ENCODE measurements at places on chromosomes 6 and 20.
A peak's percentile ranks its signal among the peaks of the same experiment; 100 is the strongest.

GRCh38 chr6:137496368-137496767, 2.2 kb upstream of the OLIG3 start:
- DNase-seq = no peak

GRCh38 chr6:105993341-105994117, 92.6 kb upstream of the PRDM1 start:
- no peak for DNase-seq

DNA sequence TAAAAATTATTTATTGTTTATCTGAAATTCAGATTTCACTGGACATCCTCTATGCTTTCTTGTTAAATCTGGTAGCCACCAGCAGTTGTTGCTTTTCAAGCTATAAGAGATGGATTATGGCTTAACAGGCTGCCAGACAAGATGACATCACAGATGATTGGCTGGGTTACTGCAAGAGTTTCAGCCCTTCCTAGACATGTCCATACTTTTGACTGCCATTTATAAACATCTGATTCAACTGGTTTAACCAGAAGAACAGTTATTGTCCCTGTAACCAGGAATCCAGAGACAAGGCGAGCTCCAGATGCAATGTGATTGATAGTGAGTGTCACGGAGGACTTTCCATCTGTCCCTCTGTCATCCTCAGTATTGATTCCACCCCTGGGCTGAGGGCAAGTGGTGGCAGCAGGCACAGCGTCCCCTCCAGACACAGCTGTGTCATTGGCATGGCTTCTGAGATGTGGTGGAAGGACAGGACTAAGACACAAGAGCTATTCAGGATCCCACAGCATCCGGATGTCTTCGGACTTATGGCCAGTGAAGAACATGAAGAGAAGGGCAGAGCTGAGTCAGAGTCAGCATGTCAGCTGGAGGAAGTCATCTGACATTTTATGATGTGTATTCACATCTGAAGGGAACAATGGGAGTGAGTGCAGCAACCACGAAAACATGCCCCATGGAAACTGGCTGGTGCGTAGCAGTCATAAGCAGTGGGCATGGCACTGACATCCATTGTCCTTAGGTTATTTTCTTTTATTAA, 284.5 kb upstream of the CDYL start:
- DNase-seq = no peak

GRCh38 chr6:97850458-97851212, 567.6 kb upstream of the MMS22L start:
- DNase-seq = no peak

DNA sequence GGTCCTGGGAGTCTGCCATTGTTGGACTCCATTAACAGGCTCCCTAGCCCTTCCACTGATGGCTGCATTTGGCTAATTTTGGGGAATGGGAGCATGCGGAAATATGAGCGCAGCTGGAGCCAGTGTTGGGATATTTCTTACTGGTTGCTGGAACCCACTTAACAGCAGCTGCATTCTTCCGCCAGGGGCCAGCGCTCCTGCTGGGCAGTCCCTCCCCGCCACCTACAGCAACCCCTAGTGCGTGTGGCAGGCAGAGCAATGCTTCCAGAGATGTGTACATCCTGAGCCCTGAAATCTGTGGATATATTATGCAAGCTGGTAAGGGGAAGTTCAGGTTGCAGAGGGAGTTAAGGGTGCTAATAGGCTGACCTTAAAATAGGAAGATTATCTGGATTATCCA, 16.4 kb downstream of the CST8 start:
- DNase-seq = no peak

DNA sequence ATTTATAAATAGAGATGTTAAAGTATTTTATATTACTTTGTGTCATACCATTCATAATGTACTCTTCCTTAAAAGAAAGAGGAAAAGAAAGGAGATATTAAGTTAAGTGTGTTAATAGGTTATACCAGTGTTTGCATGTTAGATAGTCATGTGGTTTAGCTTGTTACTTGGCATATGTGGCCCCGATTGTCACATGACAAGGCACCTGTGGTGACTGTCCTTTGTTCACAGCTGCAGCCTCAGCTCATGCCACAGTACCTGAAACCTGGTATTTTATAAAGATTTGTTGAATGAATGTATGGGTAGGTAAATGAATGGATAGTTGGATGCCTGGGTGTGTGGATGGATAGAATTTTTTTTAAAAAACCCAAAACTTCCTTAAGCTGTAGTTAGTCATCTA, 306.1 kb upstream of the FLRT3 start:
- no peak for DNase-seq

DNA sequence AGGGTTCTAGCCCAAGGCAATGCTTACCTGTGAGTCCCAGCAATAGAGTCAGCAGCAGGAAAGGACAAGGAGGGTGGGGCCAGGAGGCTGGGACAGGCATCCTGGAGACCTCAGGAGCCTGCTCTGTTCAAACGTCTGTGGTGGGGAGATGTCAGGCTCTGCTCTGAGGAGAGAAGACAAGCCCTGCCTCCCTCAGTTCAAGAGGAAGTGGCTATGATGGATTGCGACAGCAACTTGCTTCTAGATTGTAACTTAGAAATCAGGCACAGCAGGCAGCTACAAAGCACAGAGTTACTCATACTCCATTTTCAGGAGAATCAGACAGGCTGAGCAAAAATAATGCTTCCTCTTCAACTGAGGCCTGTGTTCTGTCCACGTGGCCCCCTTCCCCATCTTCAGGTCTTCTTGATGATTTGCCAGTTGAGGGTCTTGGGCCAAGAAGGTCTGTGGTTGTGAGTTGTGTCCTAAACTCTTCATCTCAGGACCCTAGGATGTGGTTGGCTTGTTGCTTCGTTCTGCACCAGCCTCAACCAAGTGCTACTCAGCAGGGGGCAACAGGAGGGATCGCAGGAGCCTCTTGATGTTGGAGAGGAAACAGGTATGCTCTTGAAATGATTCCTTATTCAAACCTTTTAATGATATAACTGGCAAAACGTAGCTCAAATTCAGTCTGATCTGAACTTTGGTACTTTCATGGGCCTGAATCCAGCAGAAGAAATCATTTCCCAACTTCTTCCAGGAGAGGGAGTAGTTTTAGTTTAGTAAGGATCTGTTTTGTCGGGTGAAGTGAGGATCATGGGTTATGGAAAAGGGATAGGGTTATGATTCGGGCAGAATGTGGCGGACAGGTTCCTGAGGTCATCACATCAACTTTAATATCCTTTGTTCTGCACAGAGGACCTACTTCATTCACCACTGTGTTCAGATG, 31.0 kb downstream of the SIRPB1 start:
- no peak for DNase-seq

DNA sequence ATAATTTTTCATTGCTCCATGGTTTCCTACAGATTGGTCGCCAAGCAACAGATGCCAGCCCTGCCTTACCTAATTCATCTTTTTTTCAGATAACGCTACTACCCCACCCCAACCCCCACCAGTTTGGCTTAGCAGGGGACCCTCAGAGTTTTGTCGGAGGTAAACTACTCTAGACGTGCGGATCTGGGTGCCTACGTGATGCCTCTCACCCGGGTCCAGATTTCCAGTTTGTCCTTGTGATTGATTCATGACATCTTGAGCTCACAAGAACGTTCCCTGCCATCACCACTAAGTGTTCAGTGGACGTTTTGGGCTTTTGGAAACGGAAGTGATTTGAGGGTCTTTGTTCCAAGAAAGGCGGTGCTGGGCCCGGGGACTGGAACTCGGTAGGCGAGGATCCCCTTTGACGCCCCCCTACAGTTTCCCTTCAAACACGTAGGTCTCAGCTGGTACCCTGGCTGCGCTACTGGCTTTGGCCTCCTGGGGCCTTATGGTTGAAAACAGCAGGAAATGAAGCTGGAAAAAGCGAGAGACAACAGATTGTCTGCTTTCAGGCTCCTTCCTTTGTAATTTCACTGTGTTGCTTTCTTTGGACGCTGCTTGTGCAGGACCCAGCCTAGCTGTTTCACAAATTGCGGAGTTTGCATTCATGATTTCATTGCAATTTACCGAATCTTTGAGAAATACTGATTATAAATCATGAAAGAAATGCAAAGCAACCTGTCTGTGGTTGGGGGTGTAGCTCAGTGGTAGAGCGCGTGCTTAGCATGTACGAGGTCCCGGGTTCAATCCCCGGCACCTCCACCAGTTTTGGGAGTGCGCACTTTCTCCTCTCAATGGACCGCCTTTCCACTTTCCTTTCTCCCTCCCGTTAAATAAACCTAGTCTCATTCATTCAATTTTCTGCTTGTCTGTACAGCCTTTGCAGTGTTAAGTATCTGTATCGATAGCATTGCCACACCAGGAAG, 81.0 kb downstream of the GPX5 start:
- peak; percentile 94 for DNase-seq

- DNase-seq = no peak
These were observed 823.9 kb downstream of the PHF3 start for GRCh38 chr6:64459411-64459944.

- DNase-seq = no peak
These were observed 130.1 kb upstream of the ASCC3 start for GRCh38 chr6:101011186-101011585.

GRCh38 chr6:27761391-27761790, 150.8 kb downstream of the OR2B2 start:
- no peak for DNase-seq

- DNase-seq = no peak
These were observed 1315.5 kb upstream of the GJE1 start for GRCh38 chr6:140817176-140817575.

DNA sequence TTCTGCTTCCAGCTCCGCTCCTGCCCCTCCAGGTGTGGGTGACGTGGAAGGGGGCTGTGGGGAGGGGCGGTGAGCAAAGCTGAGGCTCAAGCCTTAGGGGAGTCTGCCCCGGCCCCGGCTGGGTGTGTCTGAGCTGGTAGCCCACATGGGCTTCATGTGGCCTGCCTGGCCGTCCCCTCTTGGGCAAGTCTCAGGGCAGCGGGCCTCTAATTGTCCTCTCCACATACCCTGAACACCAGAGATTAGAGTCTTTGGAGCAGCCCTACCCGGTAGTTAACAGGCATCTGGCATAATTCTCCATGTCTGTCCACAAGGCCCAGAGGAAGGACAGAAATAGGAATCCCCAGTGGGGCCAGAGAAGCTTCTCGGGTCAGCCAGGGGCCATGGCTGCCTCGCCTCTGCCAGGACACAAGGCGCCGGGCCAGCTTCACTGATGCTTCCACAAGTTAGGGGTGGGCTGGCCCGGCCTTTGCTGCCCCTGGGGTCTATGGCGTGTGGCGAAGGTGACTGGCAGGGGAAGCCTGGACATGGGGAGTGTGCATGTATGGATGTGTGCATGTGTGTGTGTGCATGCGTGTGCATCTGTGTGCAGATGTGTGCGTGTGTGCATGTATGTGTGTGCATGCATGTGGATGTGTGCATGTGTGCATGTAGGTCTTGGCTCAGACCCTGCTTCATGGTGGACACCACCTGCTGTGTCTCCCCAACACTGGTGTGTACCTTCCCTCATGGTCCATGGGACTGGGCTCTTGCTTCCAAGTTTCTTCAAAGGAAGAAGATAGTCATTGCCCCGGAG, 24.0 kb downstream of the FRMD1 start:
- no peak for DNase-seq

- no peak for DNase-seq
These were observed 99.6 kb upstream of the QKI start for GRCh38 chr6:163314791-163315470.

GRCh38 chr6:43009124-43009523, 4.6 kb downstream of the MEA1 start:
- peak; percentile 52 for DNase-seq

- DNase-seq = no peak
These were observed 43.5 kb upstream of the NFATC2 start for GRCh38 chr20:51586005-51586440.

- no peak for DNase-seq
These were observed 379.3 kb downstream of the MAFB start for GRCh38 chr20:40309731-40310130.

DNA sequence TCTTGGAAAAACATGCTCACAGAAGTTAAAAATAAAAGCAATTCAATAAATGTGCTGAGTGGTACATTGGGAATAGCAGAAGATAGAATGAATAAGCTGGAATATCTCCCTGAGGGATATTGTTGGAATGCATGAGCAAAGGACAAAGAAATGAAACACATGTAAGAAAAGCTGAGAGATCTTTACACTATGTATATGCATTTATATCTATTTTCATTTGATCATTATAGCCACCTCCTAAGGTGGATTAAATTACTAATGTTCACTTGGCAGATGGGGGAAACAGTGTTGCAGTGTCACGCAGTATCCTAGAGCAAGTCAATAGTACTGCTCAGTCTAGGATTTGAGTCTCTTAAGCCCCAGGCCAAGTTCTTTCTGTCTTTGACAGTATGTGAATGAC, 542.0 kb upstream of the MARCKS start:
- DNase-seq = no peak

DNA sequence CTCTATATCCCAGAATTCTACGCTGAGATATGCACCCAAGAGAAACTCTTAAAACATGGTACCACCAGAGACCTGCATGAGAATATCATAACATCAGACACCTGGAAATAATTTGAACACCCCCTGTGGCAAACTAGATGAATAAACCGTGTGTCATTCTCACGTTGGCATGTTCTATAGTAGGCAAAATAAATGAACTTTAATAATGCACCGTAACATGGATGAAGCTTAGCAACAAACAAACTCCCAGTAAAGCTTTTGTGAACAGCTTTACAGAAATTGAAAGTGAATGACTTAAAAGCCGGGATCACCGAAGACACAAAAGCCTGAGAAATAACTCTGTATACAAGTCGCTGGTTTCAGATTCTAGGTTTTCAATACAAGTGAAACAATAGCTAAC, 1166.8 kb upstream of the CITED2 start:
- no peak for DNase-seq

- DNase-seq = no peak
These were observed 36.1 kb upstream of the ZBP1 start for GRCh38 chr20:57656252-57656820.

DNA sequence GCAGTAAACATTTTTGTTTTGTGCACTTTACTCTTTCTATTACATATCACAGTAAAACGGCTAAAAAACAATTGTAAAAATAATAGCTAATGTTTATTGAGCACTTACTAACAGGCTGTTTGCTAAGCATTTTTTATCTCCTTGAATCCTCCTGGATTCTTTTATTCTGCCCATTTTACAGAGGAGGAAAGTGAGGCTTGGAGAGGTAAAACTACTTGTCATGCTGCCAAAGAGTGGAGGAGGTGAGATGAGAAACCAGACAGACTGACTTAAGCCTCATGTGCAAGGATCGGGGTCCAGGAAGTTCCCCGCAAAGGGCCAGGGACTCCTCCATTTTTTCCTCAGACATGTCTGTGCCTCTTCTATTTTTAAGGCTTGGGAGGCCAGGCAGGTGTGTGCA, 63.6 kb downstream of the DLGAP4 start:
- DNase-seq = no peak

GRCh38 chr6:28124971-28125353, 553 bp downstream of the ZSCAN16 start:
- DNase-seq = no peak

- no peak for DNase-seq
These were observed 93.0 kb downstream of the TCP11 start for GRCh38 chr6:35048031-35048613.

GRCh38 chr6:36928547-36928918, 26.0 kb upstream of the PI16 start:
- no peak for DNase-seq
